ENCODE measurements at places on chromosomes 12 and 14.

- DNase-seq: no peak
Observed at GRCh38 chr12:123354600-123354999, 10.0 kb downstream of the SBNO1 start.

DNA sequence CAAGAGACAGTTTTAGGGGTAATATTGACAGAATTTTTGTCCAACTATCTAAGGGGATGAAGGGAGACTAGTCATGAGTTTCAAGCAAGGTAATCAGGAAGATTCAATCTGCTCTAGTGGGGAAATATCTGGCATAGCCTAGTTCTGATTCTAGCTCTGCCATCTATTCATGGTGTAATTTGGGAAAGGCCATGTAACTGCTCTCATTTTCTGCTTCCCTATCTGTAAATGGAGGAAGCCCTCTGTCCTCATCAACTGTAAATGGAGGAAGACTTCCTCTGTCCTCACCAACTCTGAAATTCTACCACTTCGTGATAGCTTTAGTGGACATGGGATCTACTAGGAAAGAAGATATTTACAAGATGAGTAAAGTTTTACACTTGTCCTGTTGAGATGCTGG is 37.9 kb downstream of the BHLHE41 start:
- no peak for DNase-seq

DNA sequence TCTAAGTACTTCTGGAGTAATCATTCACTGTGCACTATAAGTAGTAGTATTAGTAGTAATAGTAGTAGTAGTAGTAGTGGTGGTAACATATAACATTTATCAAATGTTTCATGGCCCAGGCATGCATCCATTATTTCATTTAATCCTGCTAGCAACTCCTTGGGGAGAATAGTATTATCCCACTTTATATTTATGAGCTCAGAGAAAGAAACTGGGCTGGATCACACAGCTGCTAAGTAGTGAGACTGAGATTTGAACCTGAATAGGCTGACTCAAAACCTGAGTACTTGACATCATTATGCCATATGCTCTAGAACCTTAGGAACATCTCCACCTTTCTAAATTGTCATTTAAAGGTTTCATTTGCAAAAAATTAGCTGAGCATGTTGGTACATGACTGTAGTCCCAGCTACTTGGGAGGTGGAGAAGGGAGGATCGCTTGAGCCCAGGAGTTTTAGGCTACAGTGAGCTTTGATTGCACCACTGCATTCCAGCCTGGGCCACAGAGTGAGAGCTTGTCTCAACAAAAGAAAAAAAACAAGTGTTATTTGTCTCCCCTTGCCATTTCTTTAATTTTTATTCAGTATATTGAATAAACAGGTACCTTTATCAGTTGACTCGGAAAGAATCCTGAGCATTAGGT is 11.4 kb upstream of the NID2 start:
- no peak for DNase-seq

- DNase-seq: no peak
Observed at GRCh38 chr14:98244162-98244948, 1027.6 kb downstream of the BCL11B start.
